ENCODE measurements at places on chromosomes 6 and 20.

- DNase-seq = no peak
These were observed 200.9 kb upstream of the RNF24 start for GRCh38 chr20:4216142-4216735.

DNA sequence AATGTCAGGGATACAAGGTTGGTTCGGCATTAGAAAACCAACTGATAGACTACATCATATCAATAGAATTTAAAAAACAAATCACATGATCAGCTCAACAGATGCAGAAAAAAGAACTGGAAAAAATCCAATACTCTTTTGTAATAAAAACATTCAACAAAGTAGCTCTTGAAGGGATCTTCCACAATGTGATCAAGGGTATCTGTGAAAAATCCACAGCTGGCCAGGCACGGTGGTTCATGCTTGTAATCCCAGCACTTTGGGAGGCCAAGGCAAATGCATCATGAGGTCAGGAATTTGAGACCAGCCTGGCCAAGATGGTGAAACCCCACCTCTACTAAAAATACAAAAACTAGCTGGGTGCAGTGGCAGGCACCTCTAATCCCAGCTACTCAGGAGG, 63.1 kb downstream of the ASCC3 start:
- DNase-seq = no peak

GRCh38 chr6:138087593-138088325, 19.5 kb downstream of the PERP start:
- no peak for DNase-seq

- DNase-seq = no peak
These were observed 126.0 kb upstream of the AKIRIN2 start for GRCh38 chr6:87828044-87828443.

GRCh38 chr6:20584100-20584731, 50.0 kb downstream of the CDKAL1 start:
- DNase-seq = no peak

DNA sequence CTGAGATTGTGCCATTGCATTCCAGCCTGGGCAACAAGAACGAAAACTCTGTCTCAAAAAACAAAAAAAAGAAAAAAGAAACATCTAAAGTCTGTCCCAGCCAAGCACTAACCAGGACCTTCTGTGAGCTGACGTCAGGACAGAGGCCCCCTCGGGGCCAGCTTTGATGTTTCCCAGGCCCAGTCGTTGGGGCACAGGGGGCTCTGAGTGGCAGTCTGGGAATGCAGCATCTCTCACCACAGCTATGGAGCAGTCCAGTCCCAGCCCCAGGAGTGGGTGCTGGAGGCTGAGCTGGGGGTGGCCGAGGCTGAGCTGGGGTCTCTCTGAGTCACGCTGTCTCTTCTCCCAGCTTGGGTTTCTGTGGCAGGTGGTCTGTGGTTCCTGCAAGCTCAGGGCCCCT, 46.0 kb upstream of the SRF start:
- no peak for DNase-seq

- no peak for DNase-seq
These were observed 3.6 kb downstream of the PPP1R10 start for GRCh38 chr6:30613251-30614043.

DNA sequence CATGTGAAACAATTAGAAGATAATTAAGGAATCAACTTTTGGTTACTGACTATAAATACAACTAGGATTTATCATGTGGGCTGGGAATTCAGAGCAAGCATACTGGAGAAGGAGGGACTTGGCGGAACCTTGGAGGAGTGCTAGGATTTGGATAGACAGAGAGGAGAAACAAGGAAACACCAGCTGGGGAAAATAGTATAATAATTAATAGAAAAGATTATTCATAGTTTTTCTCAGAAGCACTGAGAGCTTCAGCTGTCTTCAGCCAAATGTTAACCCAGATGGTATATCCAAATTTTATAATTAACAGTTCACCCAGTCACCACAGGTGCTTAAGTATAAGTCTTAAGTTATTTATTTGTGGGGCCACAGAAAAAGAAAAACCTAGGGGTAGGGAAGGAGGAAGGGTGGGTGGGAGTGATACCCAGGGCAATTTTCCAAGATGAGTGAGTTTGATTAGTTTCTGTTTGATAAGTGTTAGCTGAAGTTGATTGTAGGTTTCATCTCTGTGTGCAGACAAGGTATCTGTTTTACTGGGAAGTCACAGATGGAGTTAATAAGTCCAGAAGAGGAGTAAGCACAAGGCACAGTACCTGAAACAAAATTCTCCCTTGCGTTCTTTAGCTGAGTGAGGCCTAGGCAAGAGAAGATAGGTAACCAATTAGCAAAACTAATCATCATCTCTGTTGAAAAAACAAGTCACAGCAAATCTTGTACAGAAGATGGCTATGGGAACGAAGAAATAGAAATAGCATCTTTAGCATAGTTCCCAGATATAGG, 175.5 kb downstream of the TFAP2B start:
- DNase-seq = no peak

DNA sequence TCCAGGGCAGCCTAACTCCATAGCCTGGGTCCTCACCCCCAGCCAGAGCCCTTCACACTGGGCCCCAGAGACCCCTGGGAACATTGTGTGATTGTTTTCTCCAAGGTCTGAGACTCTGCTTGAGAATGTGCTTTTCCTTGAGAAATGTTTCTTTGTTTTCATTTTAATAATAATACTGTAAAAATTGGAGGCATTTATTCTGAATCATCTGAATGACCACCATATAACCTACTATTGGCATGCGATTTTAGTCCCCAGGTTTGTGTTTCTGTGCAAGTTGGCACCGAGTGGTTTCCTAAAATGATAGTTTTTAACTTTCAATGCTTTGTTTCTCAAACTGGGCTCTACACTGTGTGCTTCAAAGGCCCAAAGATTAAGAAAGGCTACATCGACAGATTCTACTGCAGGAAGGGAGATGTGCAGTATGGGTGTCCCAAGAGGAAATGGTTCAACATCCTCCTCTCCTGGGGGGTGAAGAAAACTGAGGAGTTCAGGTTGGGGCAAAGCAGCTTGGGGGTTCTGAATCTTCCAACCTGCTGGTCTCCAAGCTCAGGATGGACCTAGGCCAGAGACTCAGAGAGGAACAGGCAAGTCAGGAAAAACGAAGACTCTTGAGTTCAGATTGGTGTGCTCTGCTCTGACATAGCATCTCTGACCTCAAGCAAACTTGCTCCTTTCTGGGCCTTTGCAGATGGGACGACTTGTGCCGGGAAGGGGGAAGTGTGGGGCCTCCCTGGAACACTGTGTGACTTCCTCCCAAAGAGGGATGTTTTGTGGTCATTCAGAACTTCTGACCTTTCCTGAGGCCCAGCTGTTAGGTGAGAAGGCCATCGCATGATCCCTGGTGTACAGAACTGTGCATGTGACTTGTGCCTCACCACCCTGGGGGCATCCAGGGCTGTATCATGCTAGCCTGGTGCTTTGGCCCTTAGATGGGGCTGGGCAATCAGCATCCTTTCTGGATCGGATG, 31.0 kb downstream of the DAAM2 start:
- DNase-seq = no peak

- no peak for DNase-seq
These were observed 42.4 kb upstream of the EYA4 start for GRCh38 chr6:133198725-133199124.

DNA sequence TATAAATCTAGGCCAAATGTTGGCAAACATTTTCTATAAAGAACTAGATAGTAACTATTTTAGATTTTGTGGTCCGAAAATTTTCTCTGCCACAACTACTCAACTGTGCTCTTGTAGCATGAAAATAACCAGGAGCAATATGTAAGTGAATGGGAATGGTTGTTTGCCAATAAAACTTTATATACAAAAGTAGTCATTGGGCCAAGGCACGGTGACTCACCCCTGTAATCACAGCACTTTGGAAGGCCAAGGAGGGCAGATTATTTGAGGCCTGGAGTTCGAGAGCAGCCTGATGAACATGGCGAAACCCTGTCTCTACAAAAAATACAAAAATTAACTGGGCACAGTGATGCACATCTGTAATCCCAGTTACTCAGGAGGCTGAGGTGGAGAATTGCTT, 617.1 kb downstream of the EPM2A start:
- no peak for DNase-seq

GRCh38 chr20:23242556-23243180, 107.9 kb upstream of the NXT1 start:
- DNase-seq = no peak

DNA sequence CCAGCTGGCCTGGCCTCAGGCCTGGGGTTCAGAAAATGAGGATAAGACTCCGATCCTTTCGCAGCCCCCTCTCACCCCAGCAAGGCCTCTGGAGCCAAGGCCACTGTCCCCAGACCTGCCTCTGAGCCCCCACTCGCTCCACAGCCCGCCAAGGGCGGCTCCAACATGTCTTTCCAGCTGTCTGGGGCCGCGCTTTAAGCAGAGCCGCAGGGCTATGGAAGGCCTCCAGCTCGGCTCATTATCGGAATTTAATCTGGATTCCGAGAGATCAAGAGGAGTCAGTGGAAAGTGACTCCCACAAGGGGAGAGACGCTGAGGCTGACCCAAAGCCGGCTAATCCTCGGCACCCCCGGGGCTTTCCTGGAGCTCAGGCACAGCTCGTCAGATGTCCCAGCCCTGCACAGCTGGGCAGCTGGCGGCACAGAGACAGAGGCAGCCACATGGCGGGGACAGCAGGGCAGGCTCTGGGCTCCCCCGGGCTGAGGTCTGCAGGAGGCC, 41.8 kb downstream of the BMP7 start:
- no peak for DNase-seq

- no peak for DNase-seq
These were observed 23.0 kb upstream of the SLC22A7 start for GRCh38 chr6:43274916-43275597.

DNA sequence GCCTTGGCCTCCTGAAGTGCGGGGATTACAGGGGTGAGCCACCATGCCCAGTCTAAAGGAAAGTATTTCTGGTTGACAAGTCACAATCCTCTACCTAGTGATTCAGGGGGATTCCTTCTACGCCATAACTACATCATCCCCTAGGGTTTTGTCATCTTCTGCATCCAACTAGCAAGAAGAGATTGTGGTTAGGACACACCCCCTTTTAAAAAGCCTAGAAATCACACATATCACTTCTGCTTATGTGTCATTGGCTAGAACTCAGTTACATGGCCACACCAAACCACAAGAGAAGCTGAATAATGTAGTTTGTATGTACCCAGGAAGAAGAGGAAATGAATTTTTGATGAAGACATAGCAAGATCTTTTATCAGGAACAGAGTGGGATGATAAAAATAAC, 14.7 kb upstream of the CHD6 start:
- DNase-seq = no peak

GRCh38 chr6:82247505-82248272, at the start of gene IBTK:
IBTK (minus strand) TSS chr6:82247744; CDS start chr6:82240486, 7,258 bp downstream.
- DNase-seq = peak; percentile 91

DNA sequence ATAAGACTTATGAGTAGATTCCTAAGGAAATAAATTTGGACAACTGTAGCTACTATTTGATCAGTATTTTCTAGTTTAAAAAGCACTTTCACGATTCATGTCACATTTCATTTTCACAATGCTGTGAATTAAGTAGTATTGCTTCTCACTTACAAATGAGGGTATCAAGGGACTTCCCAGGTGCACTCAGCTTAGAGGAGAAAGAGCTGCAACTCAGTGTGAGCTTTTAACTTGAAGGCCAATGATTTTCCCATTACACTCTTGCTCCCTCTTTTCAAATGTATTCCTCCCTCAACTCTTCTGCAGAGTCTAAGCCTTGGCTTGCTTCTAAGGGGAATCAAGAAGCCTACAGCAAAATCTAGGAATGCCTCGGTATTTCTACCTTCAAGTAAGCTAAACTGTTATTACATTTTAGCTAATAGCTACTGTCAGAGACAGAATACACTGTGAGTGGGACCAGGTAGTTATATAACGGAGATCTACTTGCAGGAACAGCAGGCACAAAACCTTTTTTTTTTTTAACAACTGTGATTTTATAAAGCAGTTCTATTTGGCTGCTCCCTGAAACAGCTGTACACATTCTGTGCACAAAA, 339.0 kb downstream of the SYNE1 start:
- no peak for DNase-seq

GRCh38 chr6:44655412-44656342, 268.2 kb downstream of the CDC5L start:
- DNase-seq = peak; percentile 93

GRCh38 chr6:49618257-49618656, 18.4 kb downstream of the RHAG start:
- DNase-seq = no peak

Measured in neural crest cell (in vitro differentiated cells).